ENCODE measurements at places on chromosomes 4 and X. TPM values are rescaled to one million over a fixed set of nuclear protein-coding genes. Genes with fewer than 3 reads are reported as not detected.

- no peak for DNase-seq
Observed at GRCh38 chr4:7233601-7234000, 41.3 kb downstream of the SORCS2 start.

- no peak for DNase-seq
Observed at GRCh38 chr4:76558396-76559235, 123.6 kb downstream of the SHROOM3 start.

DNA sequence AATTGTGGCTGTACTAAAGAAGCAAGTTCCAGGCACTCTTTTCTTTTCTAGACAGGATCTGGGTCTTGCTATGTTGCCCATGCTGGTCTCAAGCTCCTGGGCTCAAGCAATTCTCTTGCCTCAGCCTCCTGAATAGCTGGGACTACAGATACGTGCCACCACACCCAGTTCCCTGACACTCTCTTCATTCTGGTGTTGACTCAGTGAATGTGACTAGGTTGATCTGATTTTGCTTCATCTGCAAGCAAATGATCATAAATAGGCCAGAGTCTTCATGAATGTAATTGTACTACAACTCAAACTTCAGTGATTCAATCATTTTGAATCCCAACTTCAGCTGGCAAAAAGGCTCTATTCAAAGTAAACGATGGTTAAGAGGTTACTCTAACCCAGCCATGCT is 78.5 kb downstream of the APBB2 start:
- no peak for DNase-seq

DNA sequence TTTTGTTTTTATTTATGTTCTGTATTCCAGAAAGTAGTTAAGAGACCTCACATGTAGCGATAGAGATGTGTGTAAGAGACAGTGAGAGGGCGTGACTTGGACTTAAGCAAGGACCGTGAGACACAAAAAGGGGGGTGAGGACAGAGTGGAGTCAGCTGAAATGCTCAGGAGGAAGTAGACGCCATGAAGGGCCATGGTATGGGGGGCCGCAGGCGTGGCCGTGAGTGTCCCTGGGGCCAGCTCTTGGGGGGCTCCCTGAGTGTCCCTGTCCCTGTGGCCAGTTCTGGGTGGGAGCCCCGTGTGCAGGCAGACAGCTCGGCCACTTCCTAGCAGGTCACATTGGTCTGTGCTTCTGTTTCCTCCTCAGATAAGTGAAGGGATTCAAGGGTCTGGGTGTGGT is 23.0 kb upstream of the MSANTD1 start:
- DNase-seq = no peak

DNA sequence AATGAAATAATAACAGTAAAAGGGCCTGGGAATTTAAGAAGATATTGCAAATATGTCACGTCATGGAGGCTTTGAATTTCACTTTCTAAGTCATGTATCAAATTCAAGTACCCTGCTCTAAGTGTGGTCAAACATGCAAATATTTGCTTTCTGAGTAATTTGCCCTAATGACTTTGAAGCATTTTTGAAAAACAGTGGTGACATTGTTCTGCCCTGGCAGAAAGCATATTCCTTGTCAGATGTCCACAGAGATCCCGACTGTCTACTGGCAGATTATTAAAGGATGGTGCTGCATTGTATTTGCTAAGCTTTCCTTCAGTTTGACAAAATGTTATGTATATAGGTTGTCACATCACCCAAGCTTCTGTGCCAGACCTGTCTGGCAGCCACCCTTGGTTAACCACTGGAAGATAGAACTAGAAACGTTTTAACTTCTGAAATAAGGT is 92.5 kb downstream of the ANK2 start:
- no peak for DNase-seq

DNA sequence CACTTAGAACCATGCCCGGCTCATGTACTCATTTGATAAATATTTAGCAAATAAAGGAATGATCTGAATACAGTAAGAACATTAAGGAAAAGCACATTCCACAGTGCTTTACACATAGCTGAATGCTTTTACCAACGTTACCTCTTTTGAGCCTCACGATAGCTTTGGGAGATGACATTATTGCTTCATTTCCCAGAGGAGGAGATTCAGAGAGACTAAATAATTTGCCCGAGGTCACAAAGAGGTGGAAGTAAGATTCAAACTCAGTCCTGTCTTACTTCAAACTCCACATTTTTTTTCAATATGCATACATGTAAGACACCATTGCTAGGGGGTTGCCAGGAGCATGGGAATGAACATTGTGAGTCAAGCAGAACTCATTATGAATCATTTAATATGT is 538.5 kb downstream of the BCOR start:
- DNase-seq = no peak

- no peak for DNase-seq
Observed at GRCh38 chrX:148049441-148049840, 68.3 kb downstream of the FMR1NB start.

DNA sequence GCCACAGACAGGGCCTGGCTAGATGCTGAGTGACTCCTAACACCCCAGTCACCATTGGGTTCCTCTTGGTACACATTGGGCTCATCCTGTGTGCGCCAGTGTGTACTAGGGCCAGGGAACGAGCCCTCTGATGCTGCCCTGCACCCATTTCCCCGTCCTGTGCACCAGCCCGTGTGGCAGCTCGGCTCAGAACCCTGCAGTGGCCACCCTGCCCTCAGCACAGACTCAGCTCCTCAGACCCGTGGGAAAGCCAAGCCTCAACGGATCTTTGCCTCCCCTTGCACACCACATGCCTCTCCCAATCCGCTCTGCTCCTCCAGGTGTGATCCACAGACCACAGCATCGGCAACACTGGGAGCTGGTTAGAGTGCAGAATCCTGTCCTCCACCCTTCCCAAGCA is 38.6 kb downstream of the EVC start:
- no peak for DNase-seq

GRCh38 chr4:60822986-60823385 is 377.1 kb upstream of the ADGRL3 start:
- no peak for DNase-seq

DNA sequence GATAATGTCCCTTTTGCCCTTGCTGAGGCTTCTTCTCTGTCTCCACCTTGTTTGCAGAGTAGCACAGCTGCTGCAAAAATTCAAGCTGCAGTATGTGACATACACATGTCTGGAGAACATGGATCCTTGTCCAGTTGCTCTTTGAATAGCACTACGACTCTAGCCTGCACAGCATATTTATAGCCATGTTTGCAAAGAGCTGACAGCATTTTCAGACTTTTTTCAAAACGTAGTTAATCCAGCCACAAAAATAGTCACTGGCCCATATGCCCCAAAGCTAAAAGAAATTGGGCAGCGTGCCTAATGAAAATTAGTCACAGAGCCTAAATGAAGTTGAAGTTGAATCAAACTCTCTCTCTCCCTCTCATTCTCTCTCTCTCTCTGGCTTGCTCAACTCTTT is 17.5 kb downstream of the SLC16A2 start:
- no peak for DNase-seq

- DNase-seq = no peak
Observed at GRCh38 chr4:19736968-19737756, 514.5 kb upstream of the SLIT2 start.

GRCh38 chr4:108060164-108060563 is 70.5 kb downstream of the HADH start:
- no peak for DNase-seq

DNA sequence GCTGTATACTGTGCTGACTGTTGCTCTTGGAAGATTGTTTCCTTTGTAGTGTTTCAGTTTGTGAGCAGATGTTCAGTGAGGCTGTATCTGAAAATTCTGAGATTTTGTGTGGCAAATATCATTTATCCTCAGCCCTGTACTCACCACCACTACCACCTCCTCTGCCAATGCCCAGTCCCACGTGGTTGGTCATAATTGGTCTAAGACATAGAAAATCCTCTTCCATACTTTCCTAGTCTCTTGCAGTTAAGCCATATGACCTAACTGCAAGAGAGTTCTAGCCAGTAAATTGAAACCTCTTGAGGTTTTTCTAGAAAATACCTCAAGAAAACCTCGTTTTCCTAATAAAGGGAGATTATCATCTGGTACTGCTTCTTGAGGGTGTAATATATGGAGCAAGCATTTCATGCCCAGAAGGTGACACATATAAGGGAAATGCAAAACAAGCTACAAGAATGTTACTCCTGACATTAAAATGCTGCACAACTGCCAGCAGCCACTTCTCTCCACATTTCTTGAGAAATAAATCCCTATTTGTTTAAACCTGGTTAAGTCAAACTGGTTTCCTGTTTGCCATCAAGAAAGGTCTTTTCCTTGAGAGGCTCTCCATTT is 32.8 kb downstream of the ABCE1 start:
- DNase-seq = no peak

DNA sequence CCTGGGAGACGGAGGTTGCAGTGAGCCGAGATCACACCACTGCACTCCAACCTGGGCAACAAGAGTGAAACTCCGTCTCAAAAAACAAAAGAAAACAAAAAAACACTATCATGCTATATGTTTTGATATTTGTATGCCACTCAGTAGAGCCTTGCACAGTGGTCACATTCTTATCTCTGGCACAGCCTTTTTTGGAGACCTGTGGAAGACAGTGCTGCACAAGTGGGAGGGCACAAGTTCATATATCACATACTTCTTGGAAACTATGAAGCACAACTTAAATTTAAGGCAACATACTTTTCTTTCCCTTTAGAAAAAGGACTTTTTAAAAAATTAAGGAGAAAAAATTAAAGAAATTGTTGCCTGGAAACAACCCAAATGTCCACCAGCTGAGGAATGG is 14.4 kb upstream of the S100G start:
- no peak for DNase-seq

- DNase-seq = no peak
Observed at GRCh38 chr4:121597346-121597934, 99.3 kb downstream of the ANXA5 start.

GRCh38 chr4:5828005-5828391 is 64.9 kb downstream of the CRMP1 start:
- no peak for DNase-seq

GRCh38 chrX:107713543-107714205 is 61.9 kb downstream of the TSC22D3 start:
- DNase-seq = no peak

GRCh38 chrX:136823175-136823574 is 42.4 kb upstream of the ARHGEF6 start:
- DNase-seq = no peak

NUP62CL gene
- total RNA-seq = 4.2 TPM

SPATA4 gene
- not detected for total RNA-seq

GSX2 gene
- not detected for total RNA-seq

IL21 gene
- total RNA-seq = not detected

CSAG2 gene
- not detected for total RNA-seq

MRFAP1 gene
- 74.7 TPM for total RNA-seq

SMIM10 gene
- total RNA-seq = 1.9 TPM
